ENCODE measurements at places on chromosomes 3 and 15.
A peak's percentile ranks its signal among the peaks of the same experiment; 100 is the strongest.

DNA sequence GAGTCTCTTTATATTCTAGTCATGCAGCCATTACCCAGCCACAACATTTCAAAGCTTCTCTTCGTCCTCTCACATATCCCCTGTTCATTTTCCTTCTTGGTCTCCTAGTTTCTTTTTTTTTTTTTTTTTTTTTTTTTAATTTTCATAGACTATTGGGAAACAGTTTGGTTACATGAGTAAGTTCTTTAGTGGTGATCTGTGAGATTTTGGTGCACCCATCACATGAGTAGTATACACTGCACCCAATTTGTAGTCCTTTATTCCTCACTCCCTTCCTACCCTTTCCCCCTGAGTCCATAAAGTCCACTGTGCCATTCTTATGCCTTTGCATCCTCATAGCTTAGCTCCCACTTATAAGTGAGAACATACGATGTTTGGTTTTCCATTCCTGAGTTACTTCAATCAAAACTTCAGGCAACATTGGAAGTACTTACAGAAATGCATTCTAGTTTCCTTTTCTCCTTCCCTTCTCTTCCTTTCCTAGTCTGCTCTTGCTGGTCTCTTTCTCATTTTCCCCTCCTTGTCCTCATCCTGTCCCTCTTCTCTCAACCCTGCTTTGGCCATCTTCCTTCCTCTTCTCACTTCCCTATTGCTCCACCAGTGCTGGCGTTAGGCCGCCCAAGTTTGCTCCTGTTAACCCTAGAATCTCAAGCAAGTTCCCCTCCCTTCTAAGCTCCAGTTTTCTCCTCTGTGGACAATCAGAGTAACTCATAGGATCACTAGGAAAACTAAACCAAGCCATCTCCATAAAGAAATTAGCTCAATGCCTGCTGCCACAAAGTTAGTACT lies 4.8 kb downstream of the ATP8B4 start:
- no peaks in the 10 kb centered on the region for H3K36me3 ChIP-seq
- DNase-seq, result no peak
- no peak overlapping the region for H3K4me3 ChIP-seq
- no peaks in the 10 kb centered on the region for H3K27me3 ChIP-seq
- no peaks in the 10 kb centered on the region for H3K4me1 ChIP-seq

DNA sequence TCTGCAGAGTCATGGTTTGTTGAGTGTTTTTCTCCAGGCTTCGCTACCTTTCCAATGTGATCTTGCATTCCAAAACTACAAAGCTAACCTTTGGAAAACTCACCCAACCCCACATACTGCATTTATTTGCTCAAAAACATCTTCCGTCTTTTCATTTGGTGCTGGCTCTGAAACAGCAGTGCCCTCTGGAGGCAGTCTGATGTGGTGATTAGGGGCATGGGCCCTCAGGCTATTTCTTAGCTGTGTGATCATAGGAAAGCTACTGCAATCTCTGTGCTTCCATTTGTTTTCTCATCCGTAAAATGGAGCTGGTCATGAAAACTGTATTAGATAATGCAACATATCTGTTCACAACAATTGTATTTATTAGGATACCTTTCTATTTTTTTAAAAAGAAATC lies 47.0 kb downstream of the MTHFS start:
- H3K27ac ChIP-seq, result no peak overlapping the region
- no peaks in the 10 kb centered on the region for H3K27me3 ChIP-seq
- H3K4me1 ChIP-seq, result no peaks in the 10 kb centered on the region
- peak; percentile 58 for DNase-seq
- no peak overlapping the region for H3K4me3 ChIP-seq
- no peaks in the 10 kb centered on the region for H3K36me3 ChIP-seq

DNA sequence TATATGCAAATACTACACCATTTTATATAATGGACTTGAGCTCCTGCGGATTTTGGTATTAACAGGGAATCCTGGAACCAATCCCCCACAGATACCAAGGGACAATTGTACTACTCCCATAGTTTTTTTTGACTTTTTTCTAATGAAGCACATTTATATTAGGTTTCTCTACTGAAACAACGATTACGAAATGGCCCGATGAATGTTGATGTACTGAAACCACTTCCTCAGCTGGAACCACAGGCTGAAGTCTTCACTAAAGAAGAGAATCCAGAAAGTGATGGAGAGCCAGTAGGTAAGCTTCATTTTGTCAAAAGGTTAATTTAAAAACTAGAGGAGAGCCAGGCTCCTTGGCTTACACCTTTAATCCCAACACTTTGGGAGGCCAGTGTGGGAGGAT lies 121.5 kb upstream of the LRRFIP2 start:
- H3K27me3 ChIP-seq, result no peaks in the 10 kb centered on the region
- no peaks in the 10 kb centered on the region for H3K4me1 ChIP-seq
- peaks cover 37% of the 10 kb centered on the region for H3K36me3 ChIP-seq
- H3K27ac ChIP-seq, result no peak overlapping the region

- H3K27me3 ChIP-seq, result no peaks in the 10 kb centered on the region
- no peak overlapping the region for H3K4me3 ChIP-seq
- H3K36me3 ChIP-seq, result no peaks in the 10 kb centered on the region
- no peaks in the 10 kb centered on the region for H3K4me1 ChIP-seq
Observed at GRCh38 chr15:101036189-101036588, 117.0 kb downstream of the LRRK1 start.

GRCh38 chr15:60020736-60021135 lies 16.6 kb downstream of the FOXB1 start:
- H3K27me3 ChIP-seq, result no peaks in the 10 kb centered on the region
- H3K4me3 ChIP-seq, result no peak overlapping the region
- no peak overlapping the region for H3K27ac ChIP-seq
- no peak for DNase-seq
- peaks cover 11% of the 10 kb centered on the region for H3K4me1 ChIP-seq
- H3K36me3 ChIP-seq, result no peaks in the 10 kb centered on the region

- H3K27ac ChIP-seq, result no peak overlapping the region
- peaks cover 16% of the 10 kb centered on the region for H3K27me3 ChIP-seq
- peaks cover 23% of the 10 kb centered on the region for H3K4me1 ChIP-seq
- H3K36me3 ChIP-seq, result no peaks in the 10 kb centered on the region
- no peak for DNase-seq
Observed at GRCh38 chr3:139540651-139541531, 1.3 kb upstream of the RBP1 start.

DNA sequence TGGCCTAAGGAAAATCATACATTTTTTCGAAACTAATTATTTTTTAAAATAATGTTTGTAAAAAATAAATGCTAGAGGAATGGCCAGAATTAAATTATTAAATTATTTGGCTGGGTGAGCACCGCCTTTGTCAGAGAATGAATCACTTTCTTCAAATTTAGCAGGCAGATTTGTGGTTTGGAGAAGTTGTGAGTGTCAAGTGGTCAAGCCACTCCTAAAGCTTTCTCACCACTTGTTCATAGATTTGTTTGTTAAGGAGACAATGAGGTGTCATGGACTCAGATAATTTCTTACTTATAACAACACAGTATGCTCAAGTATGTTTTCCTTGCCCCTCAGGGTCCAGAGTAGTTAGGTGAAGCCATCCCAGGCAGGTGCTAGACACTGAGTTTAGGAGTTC lies 196.2 kb downstream of the TUSC7 start:
- H3K27me3 ChIP-seq, result no peaks in the 10 kb centered on the region
- no peak overlapping the region for H3K27ac ChIP-seq
- H3K4me3 ChIP-seq, result no peak overlapping the region
- H3K4me1 ChIP-seq, result no peaks in the 10 kb centered on the region
- no peak for DNase-seq

GRCh38 chr15:100653608-100654007 lies 51.2 kb downstream of the ASB7 start:
- H3K4me1 ChIP-seq, result no peaks in the 10 kb centered on the region
- H3K27me3 ChIP-seq, result no peaks in the 10 kb centered on the region
- no peak for DNase-seq
- H3K27ac ChIP-seq, result no peak overlapping the region

- no peaks in the 10 kb centered on the region for H3K27me3 ChIP-seq
- no peak overlapping the region for H3K27ac ChIP-seq
- H3K36me3 ChIP-seq, result no peaks in the 10 kb centered on the region
- peak; percentile 45 for DNase-seq
Observed at GRCh38 chr15:29688506-29689286, 133.6 kb downstream of the TJP1 start.

GRCh38 chr15:100708916-100709315 lies 106.5 kb downstream of the ASB7 start:
- no peak overlapping the region for H3K4me3 ChIP-seq
- no peaks in the 10 kb centered on the region for H3K27me3 ChIP-seq
- H3K27ac ChIP-seq, result no peak overlapping the region
- no peaks in the 10 kb centered on the region for H3K4me1 ChIP-seq

DNA sequence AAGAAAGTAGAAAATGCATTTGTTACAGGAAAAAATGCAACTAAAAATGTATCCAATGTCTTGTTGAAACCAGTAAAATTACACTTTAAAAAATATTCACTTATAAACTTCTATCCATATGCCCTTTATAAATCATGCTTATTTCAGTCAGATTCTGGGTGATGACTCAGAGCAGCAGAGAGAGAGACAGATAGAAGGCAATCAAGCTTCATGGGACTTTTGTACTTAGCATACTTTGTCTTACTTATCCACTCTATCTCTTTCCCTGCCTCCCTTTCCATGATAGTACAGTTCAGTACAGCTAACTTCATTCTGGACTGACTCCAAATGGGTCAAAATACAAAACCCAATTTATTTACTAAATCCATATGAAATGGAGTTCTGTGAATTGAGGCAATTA lies 1438.2 kb downstream of the ZPLD1 start:
- no peaks in the 10 kb centered on the region for H3K4me1 ChIP-seq
- no peaks in the 10 kb centered on the region for H3K36me3 ChIP-seq
- no peak for DNase-seq
- H3K27me3 ChIP-seq, result peaks cover 1% of the 10 kb centered on the region
- no peak overlapping the region for H3K4me3 ChIP-seq

DNA sequence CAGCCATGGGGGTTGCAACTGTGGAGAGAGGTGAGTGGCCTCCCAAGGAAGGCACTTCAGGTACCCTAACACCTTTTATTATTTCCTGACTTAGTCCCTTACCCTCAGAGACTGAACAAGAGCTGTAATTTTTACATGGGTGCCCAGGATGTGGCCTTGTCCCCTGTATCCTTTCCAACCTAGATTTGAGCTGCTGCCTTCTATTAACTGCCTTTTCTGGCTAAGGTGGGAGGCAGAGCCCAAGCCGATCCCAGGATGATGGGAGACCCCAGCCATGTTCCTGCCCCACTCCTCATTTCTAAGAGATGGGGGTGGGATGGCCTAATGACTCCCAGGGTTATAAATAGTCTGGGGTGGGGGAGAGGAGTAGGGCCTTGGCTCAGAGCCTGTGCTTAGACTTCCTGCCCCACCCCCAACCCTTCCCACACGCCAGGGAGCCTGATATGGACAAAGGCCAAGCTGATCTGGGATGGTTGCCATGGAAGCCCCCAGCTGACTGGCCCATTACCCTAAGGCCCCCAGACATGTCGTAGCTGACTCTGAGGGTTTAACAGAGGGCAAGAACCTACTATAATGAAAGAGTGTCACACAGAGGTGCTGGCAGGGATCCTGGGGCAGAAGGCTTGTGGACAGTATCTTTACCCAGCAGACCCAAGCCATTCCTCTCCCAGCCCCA lies 1.9 kb downstream of the KLHDC8B start:
- peak; percentile 56 for DNase-seq
- H3K27ac ChIP-seq, result peak overlapping the region; percentile 21
- no peaks in the 10 kb centered on the region for H3K27me3 ChIP-seq
- H3K4me3 ChIP-seq, result no peak overlapping the region

- no peaks in the 10 kb centered on the region for H3K36me3 ChIP-seq
- no peaks in the 10 kb centered on the region for H3K27me3 ChIP-seq
- peak; percentile 61 for DNase-seq
- peaks cover 30% of the 10 kb centered on the region for H3K4me1 ChIP-seq
Observed at GRCh38 chr3:73762855-73763254, 138.1 kb upstream of the PDZRN3 start.

DNA sequence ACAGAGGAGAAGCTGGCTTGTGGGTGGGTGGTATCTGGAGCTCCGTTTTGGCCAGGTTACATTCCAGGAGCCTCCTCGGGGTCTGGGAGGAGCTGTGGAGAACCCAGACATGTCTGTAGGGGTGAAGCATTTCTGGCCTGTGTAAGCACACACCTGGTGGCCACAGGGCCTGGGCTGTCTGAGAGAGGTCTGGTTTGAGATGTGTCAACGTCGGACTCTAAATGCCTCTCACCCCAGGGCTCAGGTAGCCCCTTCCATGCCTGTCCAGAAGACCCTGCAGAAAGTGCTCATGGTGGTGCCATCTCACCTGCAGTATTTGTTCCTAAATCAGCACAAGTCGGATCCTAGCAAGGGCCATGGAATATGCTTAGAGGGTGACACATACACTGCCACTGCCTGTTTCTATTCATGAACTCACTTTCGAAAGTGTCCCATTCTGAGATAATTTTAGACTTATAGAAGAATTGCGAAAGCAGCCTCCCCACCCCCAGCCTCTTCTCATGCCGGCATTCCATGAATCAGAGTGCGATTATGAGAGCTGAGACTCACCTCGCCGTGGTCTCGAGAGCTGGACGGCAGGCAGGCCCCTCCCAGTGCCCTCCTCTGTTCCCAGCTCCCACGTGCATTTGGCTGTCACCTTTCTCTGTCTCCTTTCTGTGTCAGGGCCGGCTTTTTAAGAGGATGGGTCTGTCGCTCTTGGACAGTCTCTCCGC lies 63.7 kb downstream of the KLF15 start:
- no peaks in the 10 kb centered on the region for H3K36me3 ChIP-seq
- peaks cover 15% of the 10 kb centered on the region for H3K27me3 ChIP-seq
- no peaks in the 10 kb centered on the region for H3K4me1 ChIP-seq

GRCh38 chr3:177441813-177442646 lies 244.7 kb upstream of the TBL1XR1 start:
- H3K36me3 ChIP-seq, result no peaks in the 10 kb centered on the region
- no peak for DNase-seq
- no peak overlapping the region for H3K27ac ChIP-seq
- H3K27me3 ChIP-seq, result no peaks in the 10 kb centered on the region

All from H1 (cell line).